ENCODE measurements at places on chromosomes 12 and 14.
A peak's percentile ranks its signal among the peaks of the same experiment; 100 is the strongest.

DNA sequence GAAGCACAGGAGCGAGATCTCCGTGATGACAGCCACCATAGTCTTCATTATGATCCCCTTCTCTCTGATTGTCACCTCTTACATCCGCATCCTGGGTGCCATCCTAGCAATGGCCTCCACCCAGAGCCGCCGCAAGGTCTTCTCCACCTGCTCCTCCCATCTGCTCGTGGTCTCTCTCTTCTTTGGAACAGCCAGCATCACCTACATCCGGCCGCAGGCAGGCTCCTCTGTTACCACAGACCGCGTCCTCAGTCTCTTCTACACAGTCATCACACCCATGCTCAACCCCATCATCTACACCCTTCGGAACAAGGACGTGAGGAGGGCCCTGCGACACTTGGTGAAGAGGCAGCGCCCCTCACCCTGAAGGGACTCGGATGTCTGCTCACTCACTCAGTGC lies 775 bp downstream of the OR10P1 start:
- no peak for DNase-seq

GRCh38 chr12:106760184-106760531 lies 14.3 kb upstream of the RIC8B start:
- peak; percentile 35 for DNase-seq

- peak; percentile 23 for DNase-seq
These were observed 123.3 kb upstream of the OR4E1 start for GRCh38 chr14:21796916-21797315.

GRCh38 chr12:2376908-2377657 lies 324.3 kb downstream of the CACNA1C start:
- no peak for DNase-seq

- no peak for DNase-seq
These were observed 729.2 kb downstream of the AACS start for GRCh38 chr12:125794401-125794800.

GRCh38 chr12:71014180-71014785 lies 93.7 kb upstream of the PTPRR start:
- no peak for DNase-seq

DNA sequence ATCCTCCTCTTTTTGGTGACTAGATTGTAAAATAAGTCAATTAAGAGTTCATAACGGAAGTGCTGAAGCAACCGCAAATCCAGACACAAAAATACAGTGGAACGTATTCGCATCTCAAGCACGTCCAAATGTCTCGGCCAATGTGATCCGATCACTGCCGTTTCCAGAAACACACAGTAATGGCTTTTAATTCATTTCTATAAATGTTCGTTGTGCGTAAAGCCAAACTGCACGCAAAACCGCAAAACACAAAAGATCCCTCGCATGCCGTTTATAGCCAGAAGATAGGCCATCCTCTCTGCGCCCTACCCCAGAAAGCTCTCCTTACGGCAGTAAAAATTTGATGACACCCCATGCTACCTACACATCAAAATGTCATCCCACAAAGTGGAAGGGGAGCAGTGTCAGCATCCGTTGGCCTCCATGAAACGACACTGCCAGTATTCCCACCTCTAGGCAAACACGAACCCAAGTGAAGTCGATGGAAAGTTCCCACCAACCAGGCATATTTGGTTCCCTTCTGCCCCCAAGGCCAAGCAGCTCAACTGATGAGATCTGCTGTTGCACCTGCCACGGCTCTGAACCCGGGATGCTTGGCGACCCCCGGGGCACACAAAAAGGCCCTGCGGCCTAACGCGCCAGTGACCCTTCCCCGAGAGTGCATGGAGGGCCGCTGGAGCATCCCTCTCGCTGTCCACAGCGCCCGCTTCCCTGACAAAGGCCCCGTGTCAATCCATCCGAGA lies 1.4 kb downstream of the HECTD4 start:
- no peak for DNase-seq

DNA sequence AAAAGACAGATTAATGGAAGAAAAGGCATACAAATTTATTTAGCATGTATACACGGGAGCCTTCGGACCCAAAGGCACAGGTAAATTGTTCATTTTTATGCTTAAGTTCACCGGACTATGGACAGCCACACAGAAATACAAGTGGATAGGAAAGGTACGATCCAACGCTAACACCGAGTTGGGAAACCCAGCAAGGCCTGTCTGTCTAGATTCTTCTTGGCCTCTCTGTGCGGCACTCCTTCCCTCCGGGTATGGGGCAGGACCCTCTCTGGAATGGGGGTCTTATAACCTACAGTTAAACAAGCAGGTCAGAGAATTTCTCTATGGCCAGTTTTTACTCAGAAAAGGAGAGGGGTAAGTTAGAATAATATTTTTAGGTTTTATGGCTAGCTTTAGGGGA lies 23.4 kb upstream of the ZDHHC17 start:
- no peak for DNase-seq

DNA sequence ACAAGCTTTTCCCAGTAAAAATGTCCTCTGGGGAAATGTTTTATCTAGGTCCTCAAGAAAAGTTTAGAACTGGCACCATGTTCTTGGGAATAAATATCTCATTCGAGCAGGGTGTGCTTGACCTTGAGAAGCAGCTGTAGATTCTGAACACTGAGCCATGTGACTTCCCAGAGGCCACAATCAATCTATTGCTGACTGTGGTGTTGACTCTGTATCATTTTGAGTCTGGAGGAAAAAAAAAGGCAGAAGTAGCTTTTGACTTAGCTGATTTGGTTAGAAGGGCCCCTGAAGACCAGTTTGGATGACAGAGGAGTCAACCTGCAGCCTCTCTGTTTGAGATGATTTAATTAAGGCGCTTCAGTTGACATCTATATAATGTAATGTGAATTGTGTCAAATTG lies 592.4 kb upstream of the SEL1L start:
- DNase-seq, result no peak

- no peak for DNase-seq
These were observed 256.6 kb downstream of the BTG1 start for GRCh38 chr12:91889059-91889458.

DNA sequence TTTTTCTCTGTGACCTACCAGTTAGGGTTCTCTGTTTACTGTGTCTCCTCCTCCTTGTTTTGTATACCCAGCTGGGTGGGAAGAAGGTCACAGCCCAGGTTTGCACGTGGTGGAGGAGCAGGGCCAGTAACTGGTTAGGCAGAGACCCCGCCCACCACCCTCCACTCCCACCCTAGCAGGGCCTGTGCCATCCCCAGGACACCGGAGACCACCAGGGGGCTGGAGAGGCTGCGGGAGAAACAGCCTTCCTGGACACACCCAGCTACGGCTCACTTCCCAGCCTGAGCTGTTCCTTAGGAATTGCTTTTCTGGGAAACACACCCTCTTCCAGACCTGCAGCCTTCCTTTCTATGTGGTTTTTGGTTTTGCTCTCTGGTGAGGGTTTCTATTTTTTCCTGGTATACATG lies 21.1 kb downstream of the BDKRB2 start:
- no peak for DNase-seq

Data from hematopoietic multipotent progenitor cell treated with erythropoietin and hydrocortisone succinate and interleukin-3 and kit ligand, for 6 days (in vitro differentiated cells).